ENCODE measurements at places on chromosomes 12 and 14.

- no peak for DNase-seq
Observed at GRCh38 chr14:55077170-55078151, 26.0 kb downstream of the MAPK1IP1L start.

DNA sequence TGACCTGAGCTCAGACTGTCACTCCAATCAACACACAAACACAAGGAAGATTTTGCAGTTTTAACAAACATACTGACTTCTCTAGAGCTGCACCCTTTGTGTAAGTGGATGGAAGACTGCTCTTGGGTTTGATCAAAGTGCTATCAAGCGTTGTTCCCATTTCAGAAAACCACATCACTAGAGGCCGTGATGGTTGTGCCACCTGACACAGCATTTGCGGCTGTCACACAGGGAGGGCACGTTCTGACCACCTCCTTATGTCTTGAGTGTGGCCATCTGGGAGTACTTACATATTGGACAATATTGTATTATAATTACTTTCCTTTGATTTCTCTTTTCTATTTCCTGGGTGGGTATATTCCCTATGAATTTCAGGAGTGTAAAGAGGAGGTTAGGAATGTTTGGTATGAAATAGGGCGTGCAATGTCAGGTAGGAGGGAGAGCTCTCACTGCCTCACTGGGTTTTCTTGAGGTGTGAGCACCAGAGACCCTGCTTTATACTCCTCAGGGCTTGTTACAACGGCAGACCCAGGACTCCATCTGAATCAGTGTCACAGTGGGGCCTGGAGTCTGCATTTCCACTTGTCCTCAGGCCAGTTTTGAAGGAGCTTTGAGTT lies 74.3 kb downstream of the SYNE3 start:
- no peak for DNase-seq

GRCh38 chr14:34052658-34053014 lies 101.8 kb upstream of the EGLN3 start:
- DNase-seq: no peak

DNA sequence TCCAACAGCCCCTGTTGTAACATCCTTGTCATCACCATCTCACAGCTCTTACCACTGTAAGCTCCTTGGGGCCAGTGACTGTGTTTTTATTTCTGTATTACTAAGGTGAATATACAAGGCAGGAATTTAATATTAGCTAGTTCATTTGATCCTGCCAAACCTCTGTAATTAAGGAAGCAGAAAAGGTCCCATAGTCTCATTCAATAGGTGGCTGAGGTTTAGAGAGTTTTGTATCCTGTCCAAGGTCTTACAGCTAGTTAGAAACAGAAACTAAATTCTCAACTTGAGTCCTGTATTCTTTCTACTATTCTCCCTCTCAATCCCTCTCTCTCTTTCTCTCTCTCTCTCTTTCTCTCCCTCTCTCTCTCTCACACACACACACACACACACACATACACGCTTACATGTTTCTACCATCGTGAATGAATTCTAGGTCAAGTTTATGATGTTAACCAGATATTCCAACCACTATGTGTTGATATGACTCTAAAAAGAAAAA lies 543 bp upstream of the GLIPR1 start:
- DNase-seq: no peak

DNA sequence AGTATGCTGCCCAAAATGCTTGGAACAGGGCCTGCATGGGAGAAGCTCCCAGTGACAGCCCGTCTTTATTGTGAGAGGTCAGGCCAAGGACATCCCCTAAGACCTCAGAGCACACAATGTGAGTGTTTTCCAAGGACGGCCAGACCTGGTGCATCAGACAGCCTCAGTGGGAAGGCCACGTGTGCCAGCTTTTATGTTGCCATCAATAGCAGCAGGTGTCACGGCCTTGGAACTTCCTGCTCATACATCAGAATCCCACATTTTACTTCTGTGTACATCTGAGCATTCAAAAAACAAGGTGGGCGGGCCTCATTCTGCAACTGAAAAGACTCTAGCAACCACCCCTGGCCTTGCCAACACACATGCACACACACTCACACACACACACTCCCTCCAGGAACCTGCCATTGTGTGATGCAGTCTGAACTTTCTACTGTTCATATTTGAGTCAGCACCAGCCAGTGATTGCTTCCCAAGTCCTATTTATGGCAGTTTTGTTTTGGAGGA lies 753.1 kb upstream of the TBX3 start:
- DNase-seq: no peak

GRCh38 chr12:63362166-63362565 lies 211.2 kb upstream of the AVPR1A start:
- no peak for DNase-seq

DNA sequence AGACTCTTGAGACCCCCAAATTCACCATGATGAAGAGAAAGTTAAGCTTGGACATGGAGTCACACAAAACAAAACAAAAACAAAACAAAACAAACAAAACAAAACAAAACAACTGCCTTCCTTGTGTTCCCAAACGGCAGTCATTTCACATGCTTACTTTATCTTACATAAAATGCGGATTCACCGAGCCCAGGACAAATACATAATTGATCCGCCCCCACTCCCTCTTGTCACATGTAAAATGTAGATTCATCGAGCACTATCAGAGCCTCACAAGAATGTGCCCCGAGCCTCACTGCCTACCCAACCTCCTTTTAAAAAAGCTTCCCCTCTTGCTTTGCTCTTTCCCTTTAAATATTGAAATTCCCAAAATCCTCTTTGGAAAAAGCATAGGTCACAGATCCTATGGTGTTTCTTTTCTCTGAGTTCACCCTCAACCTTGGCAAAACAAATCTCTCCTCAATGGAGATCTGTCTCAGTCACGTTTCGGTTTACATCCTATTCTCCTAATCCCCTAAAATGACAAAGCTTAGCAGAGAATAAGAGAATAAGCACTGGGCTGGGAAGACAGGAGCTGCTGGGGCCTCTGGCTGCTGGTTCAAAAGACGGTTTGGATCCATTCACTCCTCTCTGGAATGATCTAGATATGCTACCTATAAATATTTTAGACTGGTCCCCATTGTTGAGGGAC lies 83.7 kb downstream of the NINJ2 start:
- DNase-seq: no peak

DNA sequence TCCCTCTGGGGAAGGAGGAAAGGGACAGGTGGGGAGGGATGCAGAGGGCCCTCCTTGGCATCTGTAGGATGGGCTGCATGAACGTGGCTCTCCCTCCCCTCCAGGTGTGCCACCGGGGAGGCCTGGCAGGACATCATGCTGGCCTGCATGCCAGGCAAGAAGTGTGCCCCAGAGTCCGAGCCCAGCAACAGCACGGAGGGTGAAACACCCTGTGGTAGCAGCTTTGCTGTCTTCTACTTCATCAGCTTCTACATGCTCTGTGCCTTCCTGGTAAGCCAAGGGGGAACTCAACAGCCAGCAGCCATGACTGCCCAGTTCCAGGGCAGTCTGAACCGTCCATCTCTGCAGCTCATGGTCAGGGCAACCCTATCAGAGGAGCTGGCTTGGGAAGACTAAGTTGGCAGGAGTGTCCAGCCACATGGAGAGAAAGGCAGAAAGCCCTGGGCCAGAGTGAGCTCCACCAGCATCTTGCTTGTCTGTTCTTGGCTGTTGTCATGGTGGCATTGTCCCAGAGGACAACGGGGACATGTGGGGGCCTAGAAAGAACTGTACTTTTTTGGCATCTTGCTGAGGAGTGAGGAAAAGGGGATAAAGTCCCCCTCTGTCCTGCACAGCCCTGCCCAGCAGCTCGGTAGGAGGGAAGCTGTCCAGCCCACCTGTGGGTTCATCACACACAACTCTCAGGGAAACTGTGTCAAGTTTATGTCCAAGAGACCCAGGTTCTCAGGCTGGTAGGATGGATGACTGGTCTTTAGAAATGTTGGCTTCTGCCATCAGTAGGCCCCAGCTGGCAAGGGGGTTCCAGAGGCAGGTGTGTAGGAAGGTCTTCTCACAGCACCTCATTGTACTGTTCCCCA lies 129.8 kb upstream of the FKBP4 start:
- no peak for DNase-seq

DNA sequence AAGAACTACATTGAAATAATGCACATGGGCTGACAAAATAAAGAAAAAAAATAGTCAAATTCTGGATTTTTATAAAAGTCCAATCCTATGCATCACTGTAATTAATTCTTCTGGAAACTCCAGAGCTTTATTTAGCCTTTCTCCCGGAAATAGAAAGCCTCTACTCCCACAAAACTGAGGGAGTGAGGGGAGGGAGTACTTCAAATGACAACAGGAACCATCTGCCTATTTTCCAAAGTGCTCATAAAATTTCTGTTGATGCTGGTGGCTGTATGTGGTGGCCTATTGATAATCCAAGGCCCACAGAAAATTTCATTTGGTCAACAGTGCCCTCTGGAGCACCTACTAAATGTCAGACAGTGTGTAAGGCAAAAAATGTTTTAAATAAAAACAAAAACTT lies 64.6 kb downstream of the KIF21A start:
- no peak for DNase-seq

DNA sequence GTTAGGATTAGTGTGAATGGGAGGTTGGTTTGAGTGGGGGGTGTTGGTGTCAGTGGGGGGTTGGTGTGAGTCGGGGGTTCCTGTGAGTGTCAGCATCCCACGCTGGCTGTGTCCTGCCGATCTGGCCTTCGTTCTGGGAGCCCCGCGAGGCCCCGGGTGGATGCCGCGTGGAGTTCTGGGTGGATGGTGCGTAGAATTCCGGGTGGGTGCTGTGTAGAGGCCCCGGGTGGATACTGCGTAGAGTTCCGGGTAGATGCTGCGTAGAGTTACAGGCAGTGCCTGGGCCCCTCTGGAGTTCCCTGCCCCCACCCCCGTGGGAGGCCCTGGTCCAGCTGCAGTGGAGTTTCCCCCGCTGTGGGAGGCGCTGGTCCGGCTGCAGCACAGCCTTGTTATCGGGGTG lies 8.7 kb downstream of the NOC4L start:
- no peak for DNase-seq

DNA sequence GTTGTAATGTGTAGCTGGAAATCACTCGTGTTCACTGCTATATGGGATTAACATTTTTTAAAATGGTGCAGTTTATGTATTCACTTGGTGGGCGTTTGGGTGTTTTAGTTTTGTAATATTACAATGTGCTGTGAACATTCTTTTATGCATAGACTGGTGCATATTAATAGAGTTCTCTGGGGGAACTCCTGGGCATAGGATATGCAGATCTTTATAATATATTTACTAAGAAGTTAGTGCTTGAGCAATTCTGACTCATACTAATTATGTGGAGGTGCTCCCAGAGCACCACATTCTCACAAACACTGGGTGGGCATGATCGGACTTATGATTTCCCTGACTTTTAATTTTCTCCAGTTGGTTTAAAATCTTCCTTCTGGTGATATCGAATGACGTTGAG lies 342.3 kb downstream of the PDZRN4 start:
- DNase-seq: no peak

DNA sequence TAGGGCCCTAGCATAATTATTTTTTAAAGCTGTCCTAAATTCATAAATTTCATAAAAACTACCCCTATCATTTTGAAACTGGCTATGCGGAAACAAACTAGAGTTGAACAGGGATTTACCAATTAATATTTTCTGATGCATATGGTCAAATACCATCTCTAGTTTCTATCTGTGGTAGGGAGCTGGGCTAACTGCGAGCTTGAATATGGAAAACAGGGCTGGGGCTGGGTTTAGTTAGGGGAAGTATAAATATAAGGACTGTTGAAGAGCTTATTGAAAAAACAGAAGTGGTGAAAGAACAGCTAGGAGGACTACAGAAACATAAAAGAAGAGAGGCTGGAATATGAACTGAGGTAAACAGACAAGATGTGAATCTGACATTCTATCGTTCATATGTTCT lies 91.8 kb downstream of the SLC38A1 start:
- no peak for DNase-seq

DNA sequence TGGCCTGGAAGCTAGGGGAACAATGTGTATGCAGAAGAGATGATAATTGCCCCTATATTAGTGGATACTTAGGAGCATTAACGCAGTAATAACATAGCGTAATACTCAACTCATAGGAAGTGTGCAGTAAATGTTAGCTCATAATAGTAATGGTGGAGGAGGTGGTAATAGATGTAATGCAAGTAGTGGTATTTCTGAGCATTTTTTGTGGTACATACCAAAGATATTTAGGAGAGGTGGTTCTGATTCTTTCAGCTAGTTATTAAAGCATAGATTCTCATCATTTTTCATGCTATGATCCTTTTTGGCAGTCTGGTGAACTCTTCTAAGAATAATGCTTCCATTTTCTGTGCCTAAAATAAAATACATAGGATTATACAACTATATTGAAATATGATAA lies 233.1 kb downstream of the PTPRO start:
- DNase-seq: no peak

DNA sequence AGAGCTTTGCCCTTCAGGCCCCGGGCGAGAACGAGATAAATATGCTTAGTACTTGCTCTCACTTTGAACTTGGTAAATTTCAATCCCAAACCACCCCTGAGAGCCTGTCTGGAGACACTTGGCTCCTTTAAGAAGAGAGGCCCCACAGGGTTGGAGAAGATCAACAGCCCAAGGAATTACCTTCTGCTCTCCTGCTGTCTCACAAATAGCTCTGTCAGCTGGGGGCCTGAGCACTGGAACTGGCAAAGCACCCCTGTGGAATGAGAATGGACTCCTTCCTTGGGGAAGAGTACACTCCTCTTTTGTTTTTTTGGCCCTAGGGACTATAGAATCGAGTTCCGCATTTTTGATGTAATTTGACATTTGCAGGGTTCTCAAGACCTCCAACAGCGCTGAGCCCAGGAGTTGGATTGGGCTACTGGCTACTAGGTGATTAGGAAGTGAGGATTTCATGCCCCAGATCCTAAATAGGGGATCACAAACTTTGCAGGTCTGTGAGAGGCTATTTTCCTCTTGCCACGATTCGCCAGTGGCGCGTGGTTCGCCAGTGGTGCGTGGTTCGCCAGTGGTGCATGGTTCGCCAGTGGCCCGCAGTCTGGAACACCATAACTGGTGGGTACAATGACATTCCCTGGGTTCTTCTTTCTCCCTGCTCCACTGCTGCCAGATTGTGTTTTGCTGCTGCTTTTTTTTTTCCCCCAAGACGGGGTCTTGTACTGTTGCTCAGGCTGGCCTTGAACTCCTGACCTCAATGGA lies 17.8 kb upstream of the MEG3 start:
- no peak for DNase-seq

- no peak for DNase-seq
Observed at GRCh38 chr12:5399266-5399665, 32.6 kb upstream of the NTF3 start.

- DNase-seq: no peak
Observed at GRCh38 chr12:90299121-90299520, 590.5 kb upstream of the ATP2B1 start.

GRCh38 chr14:25111061-25111601 lies 61.2 kb upstream of the STXBP6 start:
- no peak for DNase-seq

DNA sequence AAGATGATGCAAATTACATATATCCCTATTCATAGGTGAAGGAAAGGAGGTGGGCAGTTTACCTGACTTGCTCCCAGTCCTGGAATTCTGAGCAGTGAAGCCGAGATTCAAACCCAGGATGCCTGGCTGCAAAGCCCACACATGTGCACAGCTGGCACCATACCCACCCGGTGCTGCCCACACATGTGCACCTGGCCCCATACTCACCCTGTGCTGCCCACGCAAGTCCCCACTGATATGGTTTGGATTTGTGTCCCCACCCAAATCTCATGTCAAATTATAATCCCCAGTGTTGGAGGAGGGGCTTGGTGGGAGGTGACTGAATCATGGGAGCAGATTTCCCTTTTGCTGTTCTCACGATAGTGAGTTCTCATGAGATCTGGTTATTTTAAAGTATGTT lies 179.2 kb upstream of the C14orf180 start:
- no peak for DNase-seq
